Head of caudate nucleus (tissue), 42 donors: ENCODE measurements at places on chromosomes 6 and 20.

DNA sequence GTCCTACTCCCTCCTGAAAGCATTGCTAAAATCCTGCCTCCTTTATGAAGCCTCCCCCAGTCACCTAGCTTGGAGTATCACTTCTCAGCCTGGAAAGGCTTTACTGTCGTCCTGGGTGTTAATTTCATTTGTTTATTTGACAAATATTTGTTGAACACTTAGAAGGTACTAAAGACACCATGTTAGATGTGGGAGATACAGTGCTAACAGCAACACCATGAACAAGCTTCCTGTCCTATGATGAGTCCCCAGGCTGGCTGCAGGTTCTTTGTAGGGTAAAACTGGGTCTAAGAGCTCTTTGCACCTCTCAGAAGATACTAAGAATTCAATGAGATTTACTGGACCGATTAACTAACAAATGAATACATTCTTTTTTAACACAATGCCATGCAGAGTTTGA is 109.2 kb upstream of the TMEM170B start:
- DNase-seq: no peak

- DNase-seq: no peak
These were observed 245.5 kb downstream of the PACRG start for GRCh38 chr6:162973151-162973872.

DNA sequence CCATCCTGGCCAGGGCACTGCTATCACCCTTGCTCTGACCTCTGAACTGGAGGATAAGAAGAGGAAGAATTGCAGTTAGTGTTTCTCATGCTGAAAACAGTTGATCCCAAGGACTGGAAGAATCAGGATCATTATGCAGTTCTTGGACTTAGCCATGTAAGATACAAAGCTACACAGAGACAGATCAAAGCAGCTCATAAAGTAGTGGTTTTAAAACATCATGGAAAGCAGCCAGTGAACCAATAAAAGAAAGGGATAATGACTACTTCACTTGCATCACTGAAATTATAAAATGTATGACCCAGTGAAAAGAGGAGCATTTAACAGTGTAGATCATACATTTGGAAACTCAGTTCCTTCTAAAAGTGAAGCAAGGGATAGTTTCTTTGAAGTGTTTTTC is 47.7 kb downstream of the DNAH8 start:
- DNase-seq: no peak

DNA sequence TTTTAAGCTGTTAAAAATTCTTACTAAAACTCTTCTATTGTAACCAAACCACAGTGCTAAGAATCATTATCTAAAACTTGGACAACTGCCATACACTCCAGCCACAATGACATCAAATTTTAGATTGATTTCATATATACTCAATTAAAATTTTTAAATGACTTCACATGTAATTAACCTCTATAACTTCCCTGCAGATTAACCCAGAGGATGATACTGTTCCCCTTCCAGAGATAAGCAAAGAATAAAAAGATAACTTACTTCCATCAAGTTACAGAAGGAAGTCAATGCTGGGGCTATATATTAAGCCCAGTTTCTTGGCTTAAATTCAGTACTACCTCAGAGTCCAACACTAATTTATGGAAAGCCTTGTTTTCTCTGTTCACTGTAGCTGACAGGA is 71.3 kb downstream of the ARHGAP18 start:
- no peak for DNase-seq

DNA sequence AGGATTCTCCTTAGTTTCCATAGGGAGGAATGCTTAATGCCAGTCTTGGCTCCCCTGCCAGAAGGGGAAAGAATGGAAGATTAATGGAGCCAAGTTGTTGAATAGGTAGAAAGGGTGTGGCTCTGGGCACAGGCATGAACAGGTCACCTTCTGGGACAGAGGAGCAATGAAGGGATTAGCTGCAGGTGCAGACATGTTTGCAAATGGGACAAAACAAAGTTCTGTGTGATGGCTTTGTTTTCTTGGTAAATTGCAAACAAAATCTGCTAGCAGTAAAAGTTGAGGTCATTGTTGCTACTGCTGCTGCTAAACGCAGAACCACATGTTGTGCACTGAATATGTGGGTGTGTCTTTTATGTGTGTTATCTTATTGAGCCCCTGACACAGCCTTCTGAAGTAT is 93.3 kb downstream of the PERP start:
- DNase-seq: no peak

- no peak for DNase-seq
These were observed 35.3 kb downstream of the DUSP22 start for GRCh38 chr6:327538-328116.

GRCh38 chr6:164150232-164150631 is 735.7 kb downstream of the QKI start:
- DNase-seq: no peak

- DNase-seq: no peak
These were observed 32.1 kb downstream of the SF3B5 start for GRCh38 chr6:144063246-144063743.

GRCh38 chr6:44575644-44576043 is 188.1 kb downstream of the CDC5L start:
- no peak for DNase-seq

DNA sequence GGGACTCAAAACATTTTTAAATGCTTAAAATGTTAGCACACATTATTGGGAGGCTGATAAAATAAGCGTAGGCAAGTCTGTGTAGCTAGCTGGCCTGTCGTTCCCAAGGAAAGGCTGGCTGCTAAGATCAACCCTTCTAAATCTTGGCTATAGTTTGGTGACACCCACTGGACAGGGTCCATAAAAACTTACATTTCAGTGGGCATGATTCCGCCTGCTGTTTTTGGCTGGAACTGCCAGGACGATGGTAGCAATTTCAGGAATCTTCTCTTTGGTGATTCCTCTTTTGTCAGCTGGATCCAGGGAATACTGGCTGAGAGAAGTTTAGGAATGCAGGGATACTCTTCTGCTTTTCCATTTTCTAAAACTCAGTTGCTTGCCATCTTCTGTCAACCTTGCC is 162.2 kb downstream of the NKAIN2 start:
- DNase-seq: no peak

DNA sequence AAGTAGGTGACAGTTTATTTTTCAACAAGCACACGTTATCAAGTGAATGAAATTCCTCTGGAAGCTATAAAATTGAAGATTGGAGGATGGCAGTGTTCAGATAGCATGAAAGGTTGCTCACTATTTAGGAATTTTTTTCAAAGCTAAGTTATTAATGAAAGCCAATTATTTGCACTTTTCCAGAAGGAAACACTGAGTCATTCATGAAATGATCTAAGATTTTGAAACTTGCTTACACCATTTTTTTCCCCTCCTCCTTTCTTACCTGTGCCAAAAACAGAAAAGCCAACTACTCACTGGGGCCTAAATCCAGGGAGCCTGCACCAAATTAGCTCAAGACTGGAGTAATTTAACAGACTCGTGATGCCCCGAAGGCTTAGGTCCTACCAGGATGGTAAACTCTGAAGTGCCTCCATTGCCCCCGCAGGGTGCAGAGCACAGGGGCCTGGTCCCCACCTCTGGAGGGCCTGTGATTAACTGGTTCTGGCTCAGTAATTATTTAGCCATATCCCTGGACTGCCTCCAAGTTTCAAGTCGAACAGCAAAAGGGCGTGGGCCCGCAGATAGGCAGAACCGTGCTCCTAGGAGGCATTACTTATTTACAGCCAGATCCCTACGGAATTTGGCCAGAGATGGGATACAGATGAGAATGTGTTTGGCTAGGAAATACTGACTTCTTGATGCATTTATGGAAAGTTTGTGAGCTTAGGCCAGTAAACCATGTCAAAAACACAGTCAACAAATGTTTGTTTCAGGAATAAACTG is 28.0 kb upstream of the ZNF217 start:
- no peak for DNase-seq

- no peak for DNase-seq
These were observed 173.7 kb downstream of the PHACTR1 start for GRCh38 chr6:12890171-12890790.

GRCh38 chr6:129801909-129802308 is 59.2 kb downstream of the TMEM244 start:
- no peak for DNase-seq

DNA sequence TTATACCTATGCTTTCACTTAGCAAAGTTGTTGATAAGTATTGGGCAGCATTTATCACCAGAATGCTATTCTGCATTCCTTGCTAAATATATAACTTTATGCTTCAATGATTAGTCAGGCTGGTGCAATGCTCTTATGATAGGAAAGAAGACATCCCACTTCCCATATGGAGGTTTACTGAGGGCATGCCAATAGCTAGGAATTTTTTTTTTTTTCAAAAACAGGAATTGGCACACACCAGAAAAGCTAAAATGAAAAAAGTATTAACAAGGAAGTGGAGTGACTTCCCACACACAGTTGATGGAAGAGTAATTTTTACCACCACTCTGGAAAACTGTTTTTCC is 90.8 kb downstream of the FRK start:
- no peak for DNase-seq

GRCh38 chr6:83911278-83911677 is 51.8 kb downstream of the CYB5R4 start:
- DNase-seq: no peak

DNA sequence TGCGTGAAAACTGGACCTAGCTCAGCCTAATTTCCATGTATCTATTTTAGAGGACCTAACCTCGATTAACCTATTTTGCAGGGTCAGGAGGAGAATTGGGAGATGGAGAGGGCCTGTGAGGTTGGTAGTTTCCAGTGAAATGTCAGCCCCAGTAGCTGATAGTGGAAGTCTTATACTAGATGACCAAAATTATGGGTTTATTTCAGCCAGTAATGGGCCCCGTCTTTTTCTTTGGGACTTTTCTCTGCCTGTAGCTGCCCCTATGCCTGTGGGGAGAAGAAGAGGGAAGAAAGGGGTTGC is 37.8 kb downstream of the RREB1 start:
- no peak for DNase-seq

DNA sequence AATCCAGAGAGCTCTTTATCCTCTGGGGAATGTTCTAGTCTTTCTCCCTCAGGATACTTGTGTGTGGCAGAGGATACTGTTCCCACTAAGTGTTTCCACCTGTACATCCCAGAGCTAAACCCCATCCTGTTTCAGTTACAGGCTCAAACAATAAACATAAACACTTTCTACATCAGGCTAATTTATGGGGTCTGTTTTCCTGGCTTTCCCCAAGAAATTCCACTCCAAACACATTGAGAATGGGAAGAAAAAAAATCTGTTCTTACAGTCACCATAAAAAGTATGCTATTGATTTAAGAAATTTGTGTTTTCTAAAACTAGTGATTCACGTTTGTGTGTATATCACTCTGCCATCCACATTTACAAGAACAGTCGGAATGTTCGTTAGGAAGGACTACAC is 293.9 kb upstream of the FOXQ1 start:
- no peak for DNase-seq

DNA sequence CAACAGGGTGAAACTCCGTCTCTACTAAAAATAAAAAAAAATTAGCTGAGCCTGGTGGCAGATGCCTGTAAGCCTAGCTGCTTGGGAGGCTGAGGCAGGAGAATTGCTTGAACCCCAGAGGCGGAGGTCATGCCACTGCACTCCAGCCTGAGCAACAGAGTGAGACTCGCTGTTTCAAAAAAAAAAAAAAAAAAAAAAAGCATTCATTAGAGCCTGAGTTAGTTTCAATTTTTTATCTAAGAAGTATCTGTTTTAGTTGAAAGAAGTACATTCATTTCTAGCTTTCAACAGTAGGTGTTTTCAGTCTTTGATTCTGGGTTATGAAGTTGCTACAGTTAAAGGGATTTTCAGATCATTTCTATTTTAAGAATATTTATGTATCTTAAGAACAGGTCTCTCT is 42.2 kb downstream of the ZNF292 start:
- DNase-seq: no peak
